HL-60 (cell line): ENCODE measurements at places on chromosomes 1 and 21.

DNA sequence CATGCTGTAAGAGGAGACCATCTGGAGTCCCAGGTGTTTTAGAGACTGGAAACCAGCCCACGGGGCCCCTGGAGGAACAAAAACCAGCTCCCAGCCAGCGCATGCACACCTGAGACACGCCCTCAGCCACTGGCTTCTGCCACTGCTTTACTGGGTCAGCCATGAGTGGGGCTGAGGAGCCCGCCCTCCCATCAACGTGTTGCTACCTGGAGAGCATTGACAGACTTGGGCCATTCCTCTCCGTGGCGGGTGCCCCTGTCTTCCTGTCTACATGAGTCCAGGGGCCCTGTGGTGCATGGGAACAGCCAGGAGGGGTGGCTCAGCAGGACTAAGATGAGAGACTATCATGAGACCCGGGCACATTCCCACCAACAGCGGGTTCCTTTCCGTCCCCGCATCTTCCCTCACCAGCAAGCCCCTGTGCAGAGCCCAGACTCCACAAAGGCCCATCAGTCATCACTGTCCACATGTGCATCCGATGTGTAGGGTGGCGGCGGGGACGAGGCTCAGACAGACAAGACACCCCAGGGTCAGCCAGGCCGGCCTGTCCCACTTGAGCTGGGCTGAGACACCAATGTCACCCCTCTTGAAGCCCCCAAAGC, 45.4 kb upstream of the POFUT2 start:
- no peak for DNase-seq

DNA sequence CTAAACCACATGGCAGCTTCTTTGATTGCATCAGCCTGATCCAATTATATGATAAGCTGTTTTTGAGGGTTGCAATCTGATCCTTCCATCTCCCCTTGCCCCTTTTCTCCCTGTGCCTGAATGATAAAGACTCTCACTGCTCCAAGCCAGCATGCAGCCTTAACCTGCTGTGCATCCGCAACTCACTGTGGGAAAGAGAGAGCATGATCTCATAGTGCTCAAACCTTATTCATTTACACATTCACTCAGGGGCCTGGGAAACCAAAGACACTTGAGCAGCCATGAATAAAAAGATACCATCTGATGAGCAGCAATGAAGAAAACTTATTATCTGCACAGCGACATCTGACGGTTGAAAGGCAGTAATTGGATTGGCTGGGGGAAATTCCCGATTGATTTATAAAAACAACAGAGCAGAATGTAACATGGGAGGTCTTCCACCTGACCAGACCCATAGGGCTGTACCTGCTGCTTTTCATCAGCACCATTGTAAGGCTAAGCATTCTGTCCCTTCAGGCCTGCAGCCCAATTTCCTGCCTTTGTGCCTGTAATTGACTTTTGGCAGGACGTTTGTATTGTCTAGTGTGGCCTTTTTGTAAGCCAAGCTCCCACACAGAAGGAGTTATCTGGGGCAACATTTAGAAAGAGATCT, 62.5 kb downstream of the KIAA0040 start:
- DNase-seq = no peak

DNA sequence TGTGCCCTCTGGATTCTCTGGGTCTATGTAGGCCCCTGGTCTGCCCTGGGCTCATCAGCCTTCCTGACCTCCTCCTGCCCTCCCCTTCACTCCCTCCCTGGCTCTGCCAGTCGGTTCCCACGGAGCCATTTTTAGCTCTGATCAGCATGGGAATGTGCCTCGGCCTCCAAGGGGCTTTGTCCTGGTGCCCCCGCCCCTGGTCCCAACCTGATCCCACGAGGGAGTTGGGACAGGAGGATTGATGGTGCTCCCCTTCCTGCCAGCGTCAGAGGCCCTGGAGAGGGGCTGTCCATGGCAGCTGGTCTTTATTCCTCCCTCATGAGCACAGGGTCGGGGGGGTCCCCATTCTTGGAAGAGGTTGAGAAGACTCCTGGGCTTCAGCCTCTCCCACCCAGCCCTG, 24.9 kb downstream of the ETNK2 start:
- no peak for DNase-seq

- DNase-seq = no peak
Observed at GRCh38 chr1:155977690-155978324, 540 bp downstream of the ARHGEF2 start.

GRCh38 chr1:93620172-93620840, 61.3 kb downstream of the BCAR3 start:
- DNase-seq = no peak

GRCh38 chr1:19348441-19349198, 36.5 kb downstream of the SLC66A1 start:
- no peak for DNase-seq
